ENCODE measurements at places on chromosomes 16 and 17. TPM values are rescaled to one million over a fixed set of nuclear protein-coding genes. Genes with fewer than 3 reads are reported as not detected.
A peak's percentile ranks its signal among the peaks of the same experiment; 100 is the strongest.

The KCNJ16 gene
- total RNA-seq = 2.4 TPM

The PRR15L gene
- not detected for total RNA-seq

DNA sequence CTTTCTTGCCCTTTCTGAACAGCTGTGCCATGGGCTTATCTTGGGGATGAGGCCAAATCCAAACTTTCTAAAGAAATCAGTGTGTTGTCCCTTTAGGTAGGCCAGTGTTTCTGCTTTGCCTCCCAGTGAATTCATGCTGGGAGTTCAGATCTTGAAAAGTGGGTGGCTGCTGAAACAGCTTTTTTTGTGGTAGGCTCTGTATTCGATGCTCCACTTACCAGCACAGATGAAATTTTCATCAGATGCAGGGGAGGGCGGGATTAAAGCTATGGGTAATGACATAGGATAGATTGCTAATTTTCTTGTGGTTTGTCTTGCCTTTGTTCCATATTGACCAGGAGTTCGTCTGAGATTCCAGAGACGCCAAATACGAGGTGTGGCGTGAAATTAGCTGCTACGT is 2.8 kb downstream of the SOCS7 start:
- H3K4me3 ChIP-seq = no peak overlapping the region
- no peaks in the 10 kb centered on the region for H3K27me3 ChIP-seq
- H3K36me3 ChIP-seq = no peaks in the 10 kb centered on the region
- H3K4me1 ChIP-seq = peaks cover 4% of the 10 kb centered on the region
- no peak overlapping the region for H3K27ac ChIP-seq
- DNase-seq = no peak

- DNase-seq = no peak
- no peak overlapping the region for H3K4me3 ChIP-seq
- no peaks in the 10 kb centered on the region for H3K27me3 ChIP-seq
- no peak overlapping the region for H3K27ac ChIP-seq
These were observed 46.5 kb upstream of the GSE1 start for GRCh38 chr16:85566561-85567100.

GRCh38 chr16:84358601-84359295 is 9.6 kb upstream of the ATP2C2 start:
- H3K27ac ChIP-seq = no peak overlapping the region
- DNase-seq = no peak

- no peaks in the 10 kb centered on the region for H3K4me1 ChIP-seq
- H3K36me3 ChIP-seq = no peaks in the 10 kb centered on the region
- no peak overlapping the region for H3K27ac ChIP-seq
- no peak for DNase-seq
- no peaks in the 10 kb centered on the region for H3K27me3 ChIP-seq
These were observed 355.7 kb downstream of the HAPSTR1 start for GRCh38 chr16:9447195-9447551.

DNA sequence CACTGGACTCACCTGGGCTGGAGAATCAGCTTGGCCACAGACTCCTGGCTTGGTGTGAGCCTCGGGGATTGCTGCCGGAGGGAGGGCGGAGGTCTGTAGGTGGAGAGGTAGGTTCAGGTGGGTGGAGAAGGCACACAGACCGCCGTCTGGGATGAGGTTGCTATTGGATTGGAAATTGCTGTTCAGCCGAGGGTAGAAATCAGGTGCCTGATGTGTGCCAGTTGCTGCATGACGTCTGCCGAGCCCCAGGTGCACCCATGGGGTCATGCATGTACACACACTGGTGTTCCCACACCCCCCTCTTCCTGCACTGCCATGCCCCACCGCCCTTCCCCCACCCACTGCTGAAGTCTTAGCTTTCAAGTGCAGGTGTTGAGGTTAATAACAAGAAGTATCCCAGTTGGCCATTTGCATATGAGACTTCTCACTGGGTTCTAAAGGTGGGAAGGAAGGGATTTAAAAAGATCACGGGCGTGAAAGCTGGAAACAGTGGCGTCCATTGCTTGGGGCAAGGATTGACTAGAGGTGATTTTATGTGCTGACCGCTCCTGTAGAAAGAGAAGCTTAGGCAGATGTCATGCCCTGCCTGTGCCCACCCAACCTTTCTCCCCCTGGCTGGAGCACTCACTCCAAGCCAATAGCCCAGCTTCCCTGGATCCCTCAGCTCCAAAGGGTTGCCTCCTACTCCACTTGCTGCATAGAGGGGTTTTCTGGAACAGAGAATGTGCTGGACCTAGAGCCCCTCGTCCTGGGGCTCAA is 193.6 kb downstream of the CCDC182 start:
- no peaks in the 10 kb centered on the region for H3K4me1 ChIP-seq
- H3K4me3 ChIP-seq = no peak overlapping the region
- no peak overlapping the region for H3K27ac ChIP-seq
- no peaks in the 10 kb centered on the region for H3K27me3 ChIP-seq
- no peak for DNase-seq

DNA sequence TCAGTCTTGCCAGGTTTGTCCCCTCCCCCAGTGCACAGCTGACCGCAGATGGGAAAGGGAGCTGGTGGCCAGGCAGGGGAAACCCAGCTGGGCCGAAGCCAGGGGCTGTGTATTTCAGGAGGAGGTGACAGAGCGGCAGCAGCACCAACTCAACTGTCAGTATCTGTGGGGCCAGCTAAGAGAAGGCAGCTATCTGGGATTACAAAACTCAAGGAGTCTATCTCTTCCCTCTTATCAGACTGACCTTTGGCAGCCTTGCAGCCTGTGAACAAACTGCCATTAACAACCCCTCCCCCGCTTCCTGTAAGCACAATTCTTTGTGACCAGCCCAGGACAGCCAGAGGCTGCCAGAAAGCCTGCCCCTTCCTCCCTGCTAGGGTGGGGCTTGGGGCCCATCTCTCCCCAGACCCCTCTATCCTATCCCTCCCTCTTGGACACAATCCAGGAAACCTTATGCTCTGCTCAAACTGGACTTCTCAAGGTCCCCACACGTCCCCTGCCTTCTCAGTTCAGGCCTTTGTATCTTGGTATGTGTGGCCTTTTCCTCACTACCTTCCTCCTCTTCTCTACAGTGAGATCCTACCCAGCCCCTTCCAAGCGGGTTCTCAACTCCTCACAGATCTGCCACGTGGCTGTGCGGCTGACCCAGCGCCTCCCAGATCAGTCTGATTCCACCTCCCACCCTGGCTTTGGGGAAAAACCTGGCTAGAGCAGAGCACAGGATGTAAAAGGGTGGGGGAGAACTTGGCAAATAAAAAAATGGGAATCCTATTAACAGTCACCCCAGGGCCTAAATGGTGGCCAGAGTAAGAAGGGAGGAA is 10.5 kb downstream of the ST3GAL2 start:
- H3K4me3 ChIP-seq = no peak overlapping the region
- H3K27ac ChIP-seq = peak overlapping the region; percentile 82
- DNase-seq = peak; percentile 93
- H3K27me3 ChIP-seq = no peaks in the 10 kb centered on the region

DNA sequence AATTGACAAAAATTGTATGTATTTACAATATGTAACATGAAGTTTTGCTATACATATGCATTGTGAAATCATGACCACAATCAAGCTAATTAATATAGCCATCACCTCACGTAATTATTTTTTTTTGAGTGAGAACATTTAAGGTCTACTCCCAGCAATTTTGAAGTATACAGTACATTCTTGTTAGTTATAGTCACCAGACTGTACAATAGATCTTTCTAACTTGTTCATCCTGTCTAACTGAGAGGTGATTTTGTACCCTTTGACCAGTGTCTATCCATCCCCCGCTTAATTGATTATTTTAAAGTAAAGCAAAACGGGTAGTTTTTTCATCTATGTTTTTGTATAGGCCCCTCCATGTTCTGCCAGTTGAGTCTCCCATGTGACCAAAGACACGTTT is 30.3 kb downstream of the NTN1 start:
- no peaks in the 10 kb centered on the region for H3K4me1 ChIP-seq
- H3K36me3 ChIP-seq = no peaks in the 10 kb centered on the region
- no peak overlapping the region for H3K27ac ChIP-seq
- H3K27me3 ChIP-seq = no peaks in the 10 kb centered on the region
- H3K4me3 ChIP-seq = no peak overlapping the region
- no peak for DNase-seq

DNA sequence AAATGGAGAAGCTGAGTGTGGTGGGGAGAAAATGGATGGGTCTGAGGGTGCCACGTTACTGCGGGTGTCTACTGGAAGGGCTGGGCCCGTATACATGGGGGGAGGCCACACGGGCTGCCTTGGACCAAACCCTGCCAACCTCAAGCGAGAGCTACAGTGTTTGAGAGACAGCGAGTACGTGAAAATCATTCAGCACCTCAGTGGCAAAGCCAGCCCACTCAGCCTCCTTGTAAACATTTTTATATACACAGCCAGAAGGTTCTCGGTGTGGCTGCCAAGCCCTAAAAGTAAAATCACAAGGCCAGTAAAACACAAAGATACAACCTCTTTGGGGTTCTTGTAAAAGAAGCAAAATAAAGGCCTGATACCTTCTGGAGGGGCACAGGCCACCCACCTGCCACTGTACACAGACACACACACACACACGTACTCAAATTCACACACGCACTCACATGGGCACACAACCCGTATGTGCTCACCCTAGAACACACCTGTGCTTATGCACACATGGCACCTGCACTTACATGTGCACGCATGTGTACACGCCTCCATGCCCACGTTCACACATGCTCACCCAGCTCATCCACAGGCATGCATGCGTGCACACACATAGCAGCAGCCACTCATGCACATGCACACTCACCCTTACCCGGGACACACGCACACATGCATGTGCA is 102.8 kb downstream of the GSG1L start:
- no peak for DNase-seq
- H3K4me3 ChIP-seq = no peak overlapping the region
- no peaks in the 10 kb centered on the region for H3K4me1 ChIP-seq
- H3K27me3 ChIP-seq = no peaks in the 10 kb centered on the region
- H3K36me3 ChIP-seq = no peaks in the 10 kb centered on the region
- H3K27ac ChIP-seq = no peak overlapping the region

DNA sequence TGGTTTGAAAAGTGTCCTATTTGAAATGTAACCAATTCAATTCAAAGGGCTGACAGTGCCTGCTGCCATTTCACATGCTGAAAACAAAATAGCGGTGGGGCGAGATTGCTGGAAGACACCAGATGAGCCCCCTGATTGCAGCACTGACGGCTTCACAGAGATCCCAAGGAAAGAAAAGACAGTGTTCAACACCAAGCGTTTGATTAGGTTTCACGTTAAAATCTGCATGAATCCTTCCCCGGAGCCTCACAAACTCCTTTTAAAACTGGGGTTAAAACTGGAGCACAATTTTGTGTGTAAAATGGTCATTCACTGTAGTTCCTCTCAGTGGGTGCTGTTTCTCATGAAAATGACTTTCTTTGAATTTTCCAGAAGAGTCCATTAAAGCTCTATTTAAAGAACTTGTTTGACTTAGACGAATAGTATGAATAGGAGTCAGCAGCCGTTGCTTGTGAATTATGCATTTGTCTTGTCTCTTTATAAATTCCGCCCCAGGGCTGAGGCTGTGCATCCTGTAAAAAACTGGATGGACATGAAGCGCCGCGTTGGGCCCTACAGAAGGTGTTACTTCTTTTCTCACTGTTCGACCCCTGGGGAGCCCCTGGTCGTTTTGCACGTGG is 8.8 kb downstream of the MLYCD start:
- H3K36me3 ChIP-seq = no peaks in the 10 kb centered on the region
- DNase-seq = no peak
- no peaks in the 10 kb centered on the region for H3K4me1 ChIP-seq

DNA sequence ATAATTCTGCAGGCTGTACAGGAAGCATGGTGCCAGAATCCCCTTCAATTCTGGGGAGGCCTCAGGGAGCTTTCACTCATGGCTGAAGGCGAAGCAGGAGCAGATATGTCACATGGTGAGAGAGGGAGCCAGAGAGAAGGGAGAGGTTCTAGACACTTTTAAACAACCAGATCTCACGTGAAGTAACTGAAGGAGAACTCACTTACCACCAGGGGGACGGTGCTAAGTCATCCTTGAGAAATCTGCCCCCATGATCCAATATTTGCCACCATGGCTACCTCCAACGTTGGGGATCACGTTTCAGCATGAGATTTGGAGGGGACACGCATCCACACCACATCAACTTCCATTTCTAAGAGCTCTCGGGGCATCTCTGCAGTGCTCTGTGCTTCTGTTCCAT is 37.4 kb upstream of the GNA13 start:
- no peaks in the 10 kb centered on the region for H3K4me1 ChIP-seq
- H3K4me3 ChIP-seq = no peak overlapping the region
- H3K36me3 ChIP-seq = no peaks in the 10 kb centered on the region
- H3K27me3 ChIP-seq = no peaks in the 10 kb centered on the region

DNA sequence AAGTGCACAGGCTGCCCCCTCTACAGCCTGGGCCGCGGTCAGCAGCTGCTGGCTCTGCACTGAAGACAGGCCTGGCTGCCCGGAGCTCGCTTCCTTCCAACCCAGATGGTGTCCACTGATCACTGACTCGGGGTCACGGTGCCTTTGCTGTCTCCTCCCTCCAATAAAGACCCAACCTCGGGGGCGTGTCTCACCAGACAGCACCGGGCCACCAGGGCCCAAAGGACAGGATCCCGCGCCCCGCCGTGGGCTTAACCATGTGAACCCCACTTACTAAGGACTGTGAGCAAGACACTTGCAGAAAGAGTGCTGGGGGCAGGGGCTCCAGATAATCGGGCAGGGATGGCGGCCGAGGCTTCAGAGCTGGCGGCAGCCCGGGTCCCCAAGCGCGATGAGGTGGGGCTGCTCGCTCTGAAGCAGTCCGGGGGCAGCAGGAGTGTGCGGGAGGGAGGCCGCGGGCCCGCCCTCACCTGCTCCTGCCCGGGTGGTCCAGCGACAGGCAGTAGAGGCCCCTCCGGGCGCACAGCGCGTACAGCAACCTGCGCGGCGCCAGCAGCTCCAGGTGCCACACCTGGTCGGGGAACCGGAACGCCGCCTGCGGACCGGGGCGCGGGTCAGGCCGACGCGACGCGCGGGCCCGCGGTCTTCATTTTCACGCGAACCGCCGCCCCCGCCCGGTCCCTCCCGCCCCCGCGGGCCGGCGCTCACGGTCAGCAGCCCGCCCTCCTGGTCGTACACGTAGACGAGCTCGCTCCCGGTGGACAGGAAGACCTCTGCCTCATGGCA is 502 bp downstream of the FAAP100 start:
- H3K36me3 ChIP-seq = no peaks in the 10 kb centered on the region
- H3K27me3 ChIP-seq = no peaks in the 10 kb centered on the region
- H3K4me1 ChIP-seq = peaks cover 17% of the 10 kb centered on the region

DNA sequence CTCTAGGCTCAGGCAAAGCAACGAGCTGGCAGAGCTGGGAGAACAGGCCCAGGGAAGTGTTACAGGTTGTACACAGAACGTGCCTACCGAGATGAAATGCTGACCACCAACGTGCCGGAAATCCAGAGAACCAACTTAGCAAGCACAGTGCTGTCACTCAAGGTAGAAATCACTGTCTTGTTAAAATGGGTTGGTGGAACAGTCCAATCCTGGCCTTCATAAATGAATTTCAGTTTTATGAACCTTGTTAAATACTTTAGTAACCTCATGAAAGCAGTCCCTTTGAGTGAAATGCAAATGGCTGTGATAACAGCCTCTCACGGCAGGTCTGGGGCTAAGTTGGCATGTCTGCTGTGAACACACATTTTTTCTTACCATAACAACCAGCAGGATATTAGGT is 29.0 kb downstream of the ETV4 start:
- no peaks in the 10 kb centered on the region for H3K27me3 ChIP-seq
- no peak for DNase-seq
- H3K4me3 ChIP-seq = no peak overlapping the region
- no peaks in the 10 kb centered on the region for H3K4me1 ChIP-seq
- H3K27ac ChIP-seq = no peak overlapping the region
- H3K36me3 ChIP-seq = no peaks in the 10 kb centered on the region
